Osteocyte (in vitro differentiated cells): ENCODE measurements at places on chromosomes 2 and 18. TPM values are rescaled to one million over a fixed set of nuclear protein-coding genes. Genes with fewer than 3 reads are reported as not detected.

- peaks cover 34% of the 10 kb centered on the region for H3K36me3 ChIP-seq
- H3K4me1 ChIP-seq, result peaks cover 3% of the 10 kb centered on the region
- H3K4me3 ChIP-seq, result no peak overlapping the region
- no peak for DNase-seq
These were observed 24.5 kb downstream of the DYNC2LI1 start for GRCh38 chr2:43798300-43798699.

- peaks cover 46% of the 10 kb centered on the region for H3K4me1 ChIP-seq
- peaks cover 23% of the 10 kb centered on the region for H3K36me3 ChIP-seq
- H3K4me3 ChIP-seq, result no peak overlapping the region
- H3K27me3 ChIP-seq, result no peaks in the 10 kb centered on the region
- no peak for DNase-seq
These were observed 7.7 kb upstream of the KCMF1 start for GRCh38 chr2:84963323-84963691.

GRCh38 chr18:23209031-23209430, 73.7 kb downstream of the CABLES1 start:
- peaks cover 36% of the 10 kb centered on the region for H3K36me3 ChIP-seq
- no peaks in the 10 kb centered on the region for H3K27me3 ChIP-seq
- peaks cover 23% of the 10 kb centered on the region for H3K4me1 ChIP-seq

- H3K27ac ChIP-seq, result no peak overlapping the region
- H3K4me3 ChIP-seq, result no peak overlapping the region
- no peaks in the 10 kb centered on the region for H3K4me1 ChIP-seq
- no peak for DNase-seq
- no peaks in the 10 kb centered on the region for H3K36me3 ChIP-seq
- H3K27me3 ChIP-seq, result peaks cover 35% of the 10 kb centered on the region
These were observed 10.6 kb downstream of the CXCR4 start for GRCh38 chr2:136107051-136108033.

DNA sequence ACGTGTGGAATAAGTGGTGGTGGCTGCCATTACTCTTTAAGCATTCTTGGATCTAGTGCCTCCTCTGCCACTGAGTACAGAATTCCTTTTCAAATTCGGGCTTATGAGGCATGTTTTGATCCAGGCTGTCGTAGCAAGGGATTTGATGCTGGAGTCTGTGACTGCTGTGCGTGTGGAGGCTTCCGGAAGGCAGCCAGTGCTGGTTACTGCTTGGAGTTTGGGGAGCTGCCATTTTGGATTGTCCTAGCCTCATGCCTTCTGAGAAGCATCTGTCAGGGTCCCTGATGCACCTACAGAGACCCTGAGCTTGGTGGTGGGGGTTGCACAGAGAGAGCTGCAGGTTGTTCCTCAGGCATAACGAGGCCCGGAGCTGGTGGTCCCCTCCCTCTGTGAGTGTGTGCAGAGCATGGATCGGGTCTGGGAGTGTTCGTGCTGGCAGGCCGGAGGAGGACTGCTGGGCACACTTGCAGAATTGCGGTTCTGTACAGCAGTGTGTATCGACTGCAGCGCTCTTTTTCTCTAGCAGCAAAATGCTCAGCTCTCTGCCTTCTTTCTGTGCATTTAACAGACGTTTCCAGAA, 7.7 kb downstream of the HPCAL1 start:
- no peak overlapping the region for H3K4me3 ChIP-seq
- no peaks in the 10 kb centered on the region for H3K27me3 ChIP-seq
- no peak overlapping the region for H3K27ac ChIP-seq
- DNase-seq, result no peak
- H3K4me1 ChIP-seq, result peaks cover 13% of the 10 kb centered on the region
- H3K36me3 ChIP-seq, result no peaks in the 10 kb centered on the region

DNA sequence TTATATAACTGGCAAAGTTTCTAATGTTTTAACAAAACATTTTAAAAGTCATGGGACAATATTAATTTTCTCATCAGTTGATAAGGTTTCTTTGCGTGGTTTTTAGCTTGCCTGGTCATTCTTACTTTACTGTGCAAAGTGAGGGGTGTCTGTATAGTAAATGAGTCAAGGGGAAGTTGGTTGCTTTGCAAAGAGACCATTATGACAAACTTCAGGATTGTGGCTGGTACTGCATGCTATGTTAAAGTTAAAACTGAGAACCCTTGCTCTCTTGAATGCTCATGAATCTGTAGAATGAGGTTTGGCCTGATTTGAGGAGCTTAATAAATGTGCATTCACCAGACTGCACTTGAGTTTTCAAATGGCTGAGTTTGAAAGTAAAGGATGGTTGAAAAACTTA, 47.0 kb downstream of the COL4A4 start:
- H3K4me1 ChIP-seq, result no peaks in the 10 kb centered on the region
- H3K4me3 ChIP-seq, result no peak overlapping the region
- H3K27me3 ChIP-seq, result peaks cover 10% of the 10 kb centered on the region
- H3K36me3 ChIP-seq, result no peaks in the 10 kb centered on the region
- DNase-seq, result no peak
- H3K27ac ChIP-seq, result no peak overlapping the region

GRCh38 chr2:195651046-195651445, 6.0 kb upstream of the SLC39A10 start:
- H3K27me3 ChIP-seq, result no peaks in the 10 kb centered on the region
- peaks cover 4% of the 10 kb centered on the region for H3K4me1 ChIP-seq
- H3K36me3 ChIP-seq, result no peaks in the 10 kb centered on the region
- no peak overlapping the region for H3K4me3 ChIP-seq
- no peak overlapping the region for H3K27ac ChIP-seq
- no peak for DNase-seq

DNA sequence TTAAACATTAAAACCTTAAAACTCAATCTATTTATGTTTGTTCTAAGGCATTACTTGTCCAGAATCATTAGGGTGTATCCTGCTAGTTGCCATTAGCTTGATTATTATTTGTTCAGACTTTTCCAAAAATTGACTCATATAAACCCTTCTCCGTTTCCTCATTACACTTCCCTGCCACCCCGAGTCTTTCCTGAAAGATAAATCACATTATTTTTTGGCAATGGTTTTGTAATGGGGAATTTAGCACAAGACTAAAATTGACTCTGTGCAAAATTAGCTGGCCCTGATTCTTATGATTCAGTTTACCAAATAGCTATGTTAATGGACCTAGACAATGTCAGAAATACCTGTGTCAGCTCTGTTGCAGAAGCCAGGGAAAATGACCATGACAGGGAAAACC, 112.2 kb upstream of the NT5C1B start:
- H3K27ac ChIP-seq, result no peak overlapping the region
- peaks cover 9% of the 10 kb centered on the region for H3K4me1 ChIP-seq
- no peaks in the 10 kb centered on the region for H3K36me3 ChIP-seq
- no peak for DNase-seq
- H3K27me3 ChIP-seq, result peaks cover 3% of the 10 kb centered on the region
- H3K4me3 ChIP-seq, result no peak overlapping the region

- no peak overlapping the region for H3K27ac ChIP-seq
- H3K27me3 ChIP-seq, result no peaks in the 10 kb centered on the region
- no peak for DNase-seq
- H3K4me3 ChIP-seq, result no peak overlapping the region
- no peaks in the 10 kb centered on the region for H3K36me3 ChIP-seq
These were observed 609.5 kb downstream of the EPHA4 start for GRCh38 chr2:220962556-220962955.

- no peak for DNase-seq
- H3K27ac ChIP-seq, result no peak overlapping the region
- H3K36me3 ChIP-seq, result no peaks in the 10 kb centered on the region
- H3K4me3 ChIP-seq, result no peak overlapping the region
- no peaks in the 10 kb centered on the region for H3K27me3 ChIP-seq
These were observed 12.5 kb downstream of the VAPA start for GRCh38 chr18:9926223-9926894.

GRCh38 chr2:45291296-45291701, 282.0 kb upstream of the SIX2 start:
- no peak overlapping the region for H3K4me3 ChIP-seq
- H3K27ac ChIP-seq, result peak overlapping the region; percentile 31
- no peaks in the 10 kb centered on the region for H3K36me3 ChIP-seq
- peaks cover 55% of the 10 kb centered on the region for H3K4me1 ChIP-seq
- no peak for DNase-seq

DNA sequence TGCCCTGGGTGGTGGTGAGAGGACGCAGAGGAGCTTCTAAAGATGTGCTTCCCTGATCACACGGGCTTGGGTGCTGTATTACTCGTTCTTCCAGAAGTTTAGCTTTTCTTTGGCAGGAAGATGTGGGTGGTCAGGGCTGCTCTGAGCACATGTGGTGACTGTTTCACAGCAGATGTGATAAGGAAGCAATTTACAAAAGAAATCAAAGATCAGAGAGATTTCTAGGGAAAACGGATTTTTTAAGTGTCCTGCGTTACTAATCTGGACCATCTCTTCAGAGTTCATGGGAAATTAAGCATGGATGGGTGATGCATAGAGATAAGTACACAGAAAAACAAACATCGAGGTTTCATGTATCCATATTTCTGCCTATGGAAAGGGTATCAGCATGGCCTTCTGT, 99.4 kb downstream of the WDSUB1 start:
- no peaks in the 10 kb centered on the region for H3K4me1 ChIP-seq
- no peak for DNase-seq
- no peak overlapping the region for H3K4me3 ChIP-seq
- H3K27me3 ChIP-seq, result no peaks in the 10 kb centered on the region

DNA sequence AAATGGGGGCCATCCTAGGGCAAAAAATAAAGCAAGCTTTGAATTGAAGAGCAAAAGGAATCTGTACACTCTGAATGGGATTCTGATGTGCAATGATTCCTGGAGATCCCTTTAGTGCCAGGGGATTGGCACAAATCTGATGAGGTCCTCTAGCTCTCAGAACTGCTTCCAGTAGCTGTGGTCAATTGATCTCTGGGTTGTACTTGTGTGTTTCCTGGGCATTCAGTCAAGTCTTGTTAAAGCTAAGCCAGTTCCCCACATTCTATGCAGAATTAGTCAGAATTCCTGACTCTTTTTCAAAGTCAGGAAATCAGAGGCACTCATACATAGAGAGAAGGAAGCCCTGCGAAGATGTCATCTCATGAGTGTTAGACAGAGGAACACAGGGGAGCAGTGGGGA, 161.3 kb downstream of the DNER start:
- no peaks in the 10 kb centered on the region for H3K4me1 ChIP-seq
- no peaks in the 10 kb centered on the region for H3K27me3 ChIP-seq
- H3K27ac ChIP-seq, result no peak overlapping the region
- DNase-seq, result no peak
- H3K36me3 ChIP-seq, result no peaks in the 10 kb centered on the region

DNA sequence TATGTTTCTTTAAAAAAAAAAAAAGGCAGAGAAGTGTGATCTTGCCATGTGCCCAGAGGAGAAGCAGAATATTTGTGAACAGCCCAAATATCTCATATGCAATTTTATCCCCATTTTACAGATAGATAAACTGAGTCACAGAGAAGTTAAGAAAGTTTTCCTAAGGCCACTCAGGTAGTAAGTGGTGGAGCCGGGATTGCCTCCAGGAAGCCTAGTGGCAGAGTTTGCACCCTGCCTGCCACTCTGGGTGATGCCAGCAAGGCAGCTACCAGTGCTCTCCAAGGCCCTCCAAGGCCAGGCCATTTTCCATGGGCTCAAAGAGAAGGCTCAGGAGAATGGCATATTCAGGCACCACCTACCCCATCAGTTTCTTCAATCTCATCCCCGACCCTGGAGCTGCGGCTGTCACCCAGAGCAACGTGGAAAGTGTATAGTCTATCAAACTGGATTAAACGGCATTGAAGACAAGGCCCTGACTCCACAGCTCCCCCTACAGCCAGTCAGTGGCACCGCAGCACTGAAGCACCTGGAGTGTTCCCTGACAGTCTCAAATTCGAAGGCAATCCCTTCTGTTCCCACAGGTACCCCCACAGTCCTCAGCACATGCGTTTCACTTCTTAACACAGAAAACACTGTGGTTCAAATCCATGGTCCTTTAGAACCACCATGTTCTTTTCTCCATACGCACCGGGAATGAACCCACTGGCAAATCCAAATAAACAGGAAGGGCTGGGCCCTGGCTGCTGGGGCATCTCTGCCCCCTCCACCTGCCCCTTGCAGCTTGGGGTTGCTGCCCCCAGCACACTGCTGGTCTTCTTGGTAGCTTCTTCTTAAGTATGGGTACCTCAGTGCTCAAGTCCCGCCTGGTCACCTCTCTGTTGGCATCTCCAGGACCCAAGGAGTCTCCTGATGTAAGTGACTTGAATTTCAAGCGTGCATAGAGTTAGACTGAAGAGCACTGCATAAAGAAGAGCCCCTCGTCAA, 175.3 kb downstream of the INHBB start:
- peaks cover 60% of the 10 kb centered on the region for H3K27me3 ChIP-seq
- no peaks in the 10 kb centered on the region for H3K36me3 ChIP-seq
- H3K27ac ChIP-seq, result no peak overlapping the region

- no peak for DNase-seq
- H3K36me3 ChIP-seq, result peaks cover 57% of the 10 kb centered on the region
- H3K27ac ChIP-seq, result no peak overlapping the region
- no peaks in the 10 kb centered on the region for H3K27me3 ChIP-seq
- no peaks in the 10 kb centered on the region for H3K4me1 ChIP-seq
These were observed 41.0 kb downstream of the KIDINS220 start for GRCh38 chr2:8796315-8796848.

GRCh38 chr18:26133652-26134051, at the start of gene PSMA8:
Gene PSMA8 (plus strand): TSS chr18:26133869. CDS start chr18:26133966, 97 bp downstream.
- no peak within 1 kb of the TSS for H3K4me3 ChIP-seq
- no peaks in the 10 kb centered on the region for H3K4me1 ChIP-seq
- H3K27me3 ChIP-seq, result peaks cover 9% of the 10 kb centered on the region
- DNase-seq, result no peak
- no peaks in the 10 kb centered on the region for H3K36me3 ChIP-seq

- no peaks in the 10 kb centered on the region for H3K27me3 ChIP-seq
- no peak overlapping the region for H3K27ac ChIP-seq
- H3K4me1 ChIP-seq, result no peaks in the 10 kb centered on the region
- H3K36me3 ChIP-seq, result no peaks in the 10 kb centered on the region
These were observed 199.1 kb downstream of the FBXO15 start for GRCh38 chr18:73948497-73948896.

DNA sequence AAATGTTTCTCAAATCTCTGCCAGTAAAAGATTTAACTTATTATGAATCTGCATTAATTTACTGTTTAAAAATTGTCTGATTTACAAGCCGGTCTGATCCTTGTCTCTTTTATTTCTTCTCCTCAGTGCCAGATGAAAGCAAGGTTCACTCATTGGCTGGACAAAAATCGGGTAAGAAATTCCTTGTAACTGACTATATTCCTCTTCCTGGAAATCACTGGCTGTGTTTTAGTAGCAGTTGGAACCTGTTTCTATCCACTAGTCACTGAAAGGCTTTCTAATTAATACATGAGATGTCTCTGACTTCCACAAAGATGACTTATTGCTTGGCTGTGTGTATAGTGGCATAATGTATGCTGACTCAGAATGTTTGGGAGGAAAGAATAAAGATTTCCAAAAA, 436.6 kb upstream of the NRP2 start:
- no peak for DNase-seq
- no peaks in the 10 kb centered on the region for H3K27me3 ChIP-seq
- H3K4me3 ChIP-seq, result no peak overlapping the region
- no peaks in the 10 kb centered on the region for H3K4me1 ChIP-seq

IMPA2 gene
- total RNA-seq, result 9.0 and 9.2 TPM in 2 replicates

CKAP2L gene
- 6.3 and 6.5 TPM in 2 replicates for total RNA-seq

PDE1A gene
- total RNA-seq, result 1.5 and 1.8 TPM in 2 replicates

CABYR gene
- 3.9 and 6.8 TPM in 2 replicates for total RNA-seq

MC4R gene
- total RNA-seq, result not detected in 2 replicates

RGPD8 gene
- total RNA-seq, result 8.6 and 9.6 TPM in 2 replicates

UXS1 gene
- total RNA-seq, result 22.5 and 23.2 TPM in 2 replicates
